Heart left ventricle (tissue), 16 donors: ENCODE measurements at places on chromosomes 4 and X. TPM values are rescaled to one million over a fixed set of nuclear protein-coding genes. Genes with fewer than 3 reads are reported as not detected.

The MAGEA4 gene
- not detected for polyA plus RNA-seq

The SH3D19 gene
- 60.4 TPM for polyA plus RNA-seq

The LRIT3 gene
- polyA plus RNA-seq: not detected

The STPG2 gene
- not detected for polyA plus RNA-seq

The FAM9C gene
- not detected for polyA plus RNA-seq

The ASB12 gene
- polyA plus RNA-seq: 3.7 TPM

The TECRL gene
- polyA plus RNA-seq: 454 TPM

GRCh38 chr4:7198440-7199128, 6.2 kb downstream of the SORCS2 start:
- no peak for DNase-seq

GRCh38 chrX:108511721-108512120, 72.1 kb downstream of the COL4A5 start:
- no peak for DNase-seq

DNA sequence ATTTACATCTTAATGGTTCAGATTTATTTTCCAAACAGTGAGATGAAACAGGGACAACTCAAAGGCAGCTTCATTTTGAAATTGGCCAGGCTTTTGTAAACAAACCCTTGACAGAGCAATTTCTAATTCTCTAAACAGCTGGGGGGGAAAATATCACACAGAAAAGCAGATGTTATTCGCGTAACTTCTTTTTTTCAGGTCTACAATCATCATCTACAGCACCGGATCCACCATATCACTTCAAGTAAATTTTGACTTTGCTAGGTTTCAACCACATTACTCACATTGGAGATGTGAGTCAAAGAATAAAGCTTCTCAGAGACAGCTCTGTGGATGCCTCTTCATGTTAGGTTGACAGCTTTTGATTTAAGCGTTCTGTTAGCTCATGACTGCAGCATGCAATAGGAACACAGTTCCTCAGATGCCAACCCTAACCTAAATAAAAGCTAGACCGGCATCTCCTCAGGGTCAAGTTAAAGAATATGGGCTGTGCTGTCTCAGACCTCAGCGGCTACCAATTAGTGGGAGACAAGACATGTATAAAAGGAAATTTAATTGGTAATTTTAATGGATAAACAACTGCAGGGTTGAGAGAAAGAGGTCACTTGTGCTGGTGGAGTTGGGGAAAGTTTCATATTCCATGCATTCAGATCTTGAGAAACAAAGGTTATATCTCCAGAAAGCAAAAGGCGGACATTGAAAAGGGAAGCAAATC, 26.8 kb downstream of the AMELX start:
- no peak for DNase-seq

DNA sequence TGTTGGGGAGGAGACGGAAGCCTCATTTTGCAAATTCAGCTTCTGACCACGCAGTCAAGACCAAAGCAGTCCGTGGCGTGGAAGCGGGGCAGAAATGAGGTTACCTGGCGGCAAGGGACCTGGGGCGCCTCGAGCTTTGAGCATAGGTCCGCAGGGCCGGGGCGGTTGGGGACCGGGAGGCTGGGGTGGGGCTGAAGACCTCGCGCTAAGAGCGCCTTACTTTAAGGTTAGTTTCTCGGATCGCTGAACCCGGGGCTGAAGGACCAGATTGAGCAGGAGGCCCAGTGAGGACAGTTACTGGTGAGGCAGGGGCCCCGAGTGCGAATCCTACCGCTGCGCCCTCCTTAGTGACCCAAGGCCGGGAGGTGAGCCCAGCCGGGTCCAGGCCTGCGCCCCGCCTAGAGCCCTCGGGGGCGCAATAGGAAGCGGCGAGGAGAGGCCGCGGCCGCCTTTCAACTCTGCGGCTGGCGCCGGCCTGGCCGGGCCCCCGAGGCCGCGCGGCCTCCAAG, 7.5 kb downstream of the MSX1 start:
- no peak for DNase-seq

DNA sequence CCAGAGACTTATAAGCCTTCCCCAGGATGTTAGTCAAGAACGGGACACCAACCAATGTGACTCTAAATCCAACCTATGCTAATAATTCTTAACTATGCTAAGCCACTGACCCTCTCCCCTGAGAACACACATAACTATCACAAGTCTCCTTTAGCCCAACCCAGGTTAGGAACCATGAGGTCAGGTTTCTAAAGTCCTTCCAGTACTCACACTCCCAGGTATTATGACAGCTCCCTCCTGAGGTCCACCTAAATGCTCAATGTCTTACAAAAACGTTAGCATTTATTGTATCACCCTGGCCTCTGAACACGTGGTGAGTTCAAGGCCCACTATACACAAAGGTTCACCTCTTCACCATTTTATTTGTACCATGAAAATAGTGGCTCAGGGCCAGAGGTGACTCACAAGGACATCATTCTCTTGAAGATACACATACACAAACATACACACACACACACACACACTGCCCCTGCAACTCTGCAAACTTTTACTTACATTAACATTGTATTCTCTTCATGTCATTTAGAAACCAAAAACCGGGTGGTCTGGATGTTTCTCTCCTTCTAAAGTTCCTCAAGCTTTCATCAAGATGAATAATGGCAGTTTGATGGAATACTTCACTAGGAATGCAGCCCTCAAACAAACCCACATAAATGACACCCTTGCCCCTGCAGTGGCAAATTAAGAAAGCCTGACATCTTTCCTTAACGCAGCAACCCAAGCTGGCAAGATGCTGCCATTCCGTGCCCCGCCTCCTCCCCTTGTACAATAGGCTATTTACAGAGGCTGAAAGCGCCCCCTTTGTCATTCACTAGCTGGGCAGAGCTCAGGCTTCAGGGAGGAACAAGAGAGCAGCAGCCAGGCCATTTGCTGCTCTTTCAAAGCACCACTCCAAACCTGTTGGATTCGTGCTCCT, 17.7 kb downstream of the ACSL1 start:
- peak; percentile 54 for DNase-seq

GRCh38 chr4:45663628-45664081, 460.2 kb downstream of the GABRG1 start:
- no peak for DNase-seq

DNA sequence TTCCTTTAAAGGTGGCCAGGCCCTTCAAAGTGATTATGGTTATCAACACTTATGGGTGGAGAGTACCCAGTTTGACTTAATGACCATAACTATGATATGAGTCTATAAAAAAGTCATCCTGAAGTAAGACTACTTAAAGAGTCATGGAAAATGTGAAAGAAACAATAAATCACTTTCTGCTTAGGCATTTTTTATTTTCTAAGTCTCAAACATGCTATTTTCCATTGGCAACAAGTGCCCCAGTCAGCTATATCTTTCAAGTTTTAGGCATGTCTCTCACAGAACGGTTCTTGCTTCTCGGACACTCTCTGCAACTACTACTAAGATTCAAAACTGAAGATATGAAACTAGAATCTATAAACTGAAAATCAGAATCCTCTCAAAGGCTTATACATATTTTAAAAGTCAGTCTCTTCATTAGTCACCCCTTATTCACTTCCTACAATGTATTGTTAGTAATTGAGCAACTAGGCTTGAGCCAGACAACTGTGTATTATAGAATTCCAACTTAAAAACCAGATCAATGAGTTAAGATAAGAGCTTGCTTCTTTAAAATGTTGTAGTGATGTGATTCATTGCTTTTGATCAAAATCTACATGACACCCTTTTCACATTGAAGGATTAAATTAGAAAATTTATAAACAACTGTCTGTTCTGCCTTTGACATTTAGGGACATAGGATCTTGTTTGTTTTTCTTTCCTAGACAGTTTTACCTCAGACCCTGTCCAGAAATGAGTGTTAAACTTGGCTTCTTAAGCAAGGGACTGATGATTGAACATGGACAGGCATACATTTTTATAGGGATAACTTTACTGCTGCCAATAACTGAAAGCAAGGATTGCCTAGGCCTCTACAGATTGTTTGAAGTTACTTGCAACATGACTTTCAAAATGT, 2.9 kb downstream of the ANTXR2 start:
- DNase-seq: no peak

DNA sequence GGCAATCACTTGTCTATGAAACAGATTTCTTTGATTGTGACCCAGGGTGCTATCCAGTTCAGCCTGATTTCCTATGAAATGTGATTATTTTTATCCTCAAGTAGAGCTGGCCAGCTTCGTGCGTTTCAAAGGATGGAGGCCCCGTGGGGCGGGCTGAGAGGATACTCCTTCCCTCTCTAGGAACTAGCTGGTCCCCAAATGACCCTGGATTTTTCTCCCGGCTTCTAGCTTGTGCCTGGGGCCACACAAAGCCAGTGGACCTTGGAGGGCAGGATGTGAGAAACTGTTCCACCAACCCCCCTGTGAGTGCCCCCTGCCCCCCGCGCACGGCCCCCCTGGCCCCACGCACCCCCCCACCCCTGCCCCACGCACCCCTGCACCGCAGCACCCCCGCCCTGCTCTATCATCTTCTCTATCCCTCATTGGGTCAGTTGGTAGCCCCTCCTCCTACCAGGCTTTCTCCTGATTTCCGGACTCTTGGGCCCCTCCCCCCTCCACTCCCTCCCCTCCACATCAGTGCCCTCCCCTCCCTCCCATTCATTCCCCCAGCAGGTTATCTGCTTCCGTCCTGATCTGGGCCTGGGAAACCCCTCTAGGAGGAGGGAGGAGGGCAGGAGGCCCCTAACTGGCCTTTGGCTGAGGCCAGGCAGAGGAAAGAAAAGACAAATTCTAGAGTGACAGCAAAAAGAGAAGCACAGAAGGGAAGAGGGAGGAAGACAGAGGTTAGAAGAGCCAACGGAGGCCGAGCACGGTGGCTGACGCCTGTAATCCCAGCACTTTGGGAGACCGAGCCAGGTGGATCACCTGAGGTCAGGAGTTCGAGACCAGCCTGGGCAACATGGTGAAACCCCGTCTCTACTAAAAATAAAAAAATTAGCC, 3.3 kb downstream of the XPNPEP2 start:
- no peak for DNase-seq
